Thyroid gland (tissue), 4 donors: ENCODE measurements at places on chromosomes 3 and 15. TPM values are rescaled to one million over a fixed set of nuclear protein-coding genes. Genes with fewer than 3 reads are reported as not detected.

GRCh38 chr3:129228891-129229585, 20.4 kb upstream of the COPG1 start:
- no peak for DNase-seq

GRCh38 chr3:9386501-9387321, 10.7 kb upstream of the SETD5 start:
- no peak for DNase-seq

- DNase-seq = no peak
These were observed 258.7 kb upstream of the PPP2R3A start for GRCh38 chr3:135706758-135707375.

DNA sequence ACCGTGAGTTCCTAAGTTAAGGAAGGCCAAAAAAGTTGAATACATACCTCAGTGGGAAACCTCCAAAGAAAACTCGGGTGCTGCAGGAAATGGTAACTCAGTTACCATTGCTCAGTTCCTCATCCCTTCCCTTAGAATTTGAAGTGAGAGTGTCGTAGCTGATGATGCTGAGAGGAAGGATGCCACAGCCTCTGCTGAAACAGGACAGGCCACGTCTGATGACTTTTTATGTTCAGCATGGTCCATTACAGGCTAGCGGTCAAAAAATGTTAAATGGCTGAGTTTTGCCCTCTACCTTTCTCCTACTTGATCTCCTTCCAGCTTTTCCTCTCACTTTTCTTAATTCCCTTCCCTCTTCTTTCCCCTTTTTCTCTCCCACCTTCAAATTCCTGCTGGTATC, 135.5 kb downstream of the GHSR start:
- no peak for DNase-seq

GRCh38 chr3:112650482-112650881, 9.5 kb upstream of the CCDC80 start:
- DNase-seq = no peak

The LRRN1 gene
- total RNA-seq = 1.4 TPM

The CFAP100 gene
- not detected for total RNA-seq

The GOLGA8G gene
- total RNA-seq = not detected
